ENCODE measurements at places on chromosomes 1 and 21.

DNA sequence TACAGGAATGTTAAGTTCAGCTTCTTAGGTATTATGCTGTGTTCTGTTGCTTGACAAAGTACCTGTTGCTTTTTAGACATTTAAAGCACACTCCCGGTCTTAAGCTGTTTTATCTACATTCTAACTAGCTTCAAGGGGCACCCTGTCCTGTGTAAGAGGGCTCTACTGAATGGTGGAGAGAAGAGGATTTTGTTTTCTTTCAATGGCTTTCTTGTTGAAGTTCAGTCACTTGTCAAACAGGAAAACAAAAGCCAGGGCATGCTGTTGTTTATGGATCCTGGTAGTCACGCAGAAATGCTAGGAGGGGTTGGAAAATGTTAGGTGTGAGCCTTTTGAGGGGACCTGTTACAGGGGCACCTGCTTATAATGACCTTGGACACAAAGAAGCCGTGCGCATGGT lies 30.7 kb downstream of the PGM1 start:
- DNase-seq = no peak

DNA sequence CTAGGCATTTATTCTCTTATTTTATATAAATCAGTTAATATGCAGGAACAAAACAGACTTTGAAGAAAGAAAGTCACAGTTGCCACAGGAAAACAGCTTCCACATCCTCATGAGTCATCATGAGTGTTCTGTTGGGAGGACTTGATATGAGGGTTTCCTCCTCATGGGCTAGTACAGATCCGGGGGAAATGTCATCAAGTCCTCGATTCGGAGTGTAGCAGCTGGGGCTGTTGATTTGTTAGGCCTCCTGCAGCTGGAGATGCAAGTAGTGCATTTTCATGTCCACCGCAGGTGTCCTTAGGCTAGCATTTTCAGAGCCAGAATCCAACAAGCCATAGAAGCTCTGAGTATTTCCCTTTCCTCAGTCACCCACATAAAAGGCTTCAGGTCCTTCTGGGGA lies 36.7 kb downstream of the ADAM30 start:
- DNase-seq = no peak

- peak; percentile 95 for DNase-seq
Measured at GRCh38 chr1:7262611-7263010, 477.4 kb downstream of the CAMTA1 start.

GRCh38 chr1:239308701-239309333 lies 77.6 kb upstream of the CHRM3 start:
- DNase-seq = peak; percentile 25

GRCh38 chr21:25390701-25391100 lies 216.6 kb downstream of the MRPL39 start:
- no peak for DNase-seq

- peak; percentile 86 for DNase-seq
Measured at GRCh38 chr1:50981741-50982140, 11.7 kb downstream of the CDKN2C start.

All from SHP77 treated with DMSO at 0.1 percent for 48 hours (cell line).